Activated CD8-positive, alpha-beta T cell treated with anti-CD3 and anti-CD28 coated beads, Interleukin-2, amount 10 ng/mL, durations not matched to agents 7 days and 5 days (primary cell): ENCODE measurements at places on chromosomes 1 and 21. TPM values are rescaled to one million over a fixed set of nuclear protein-coding genes. Genes with fewer than 3 reads are reported as not detected.

GRCh38 chr1:3429766-3430165, 24.7 kb upstream of the ARHGEF16 start:
- no peak for DNase-seq
- H3K4me3 ChIP-seq, result no peak overlapping the region
- H3K36me3 ChIP-seq, result no peaks in the 10 kb centered on the region
- no peaks in the 10 kb centered on the region for H3K27me3 ChIP-seq

- no peaks in the 10 kb centered on the region for H3K4me1 ChIP-seq
- no peak overlapping the region for H3K27ac ChIP-seq
- H3K4me3 ChIP-seq, result no peak overlapping the region
These were observed 248.7 kb upstream of the CXADR start for GRCh38 chr21:17264182-17264581.

DNA sequence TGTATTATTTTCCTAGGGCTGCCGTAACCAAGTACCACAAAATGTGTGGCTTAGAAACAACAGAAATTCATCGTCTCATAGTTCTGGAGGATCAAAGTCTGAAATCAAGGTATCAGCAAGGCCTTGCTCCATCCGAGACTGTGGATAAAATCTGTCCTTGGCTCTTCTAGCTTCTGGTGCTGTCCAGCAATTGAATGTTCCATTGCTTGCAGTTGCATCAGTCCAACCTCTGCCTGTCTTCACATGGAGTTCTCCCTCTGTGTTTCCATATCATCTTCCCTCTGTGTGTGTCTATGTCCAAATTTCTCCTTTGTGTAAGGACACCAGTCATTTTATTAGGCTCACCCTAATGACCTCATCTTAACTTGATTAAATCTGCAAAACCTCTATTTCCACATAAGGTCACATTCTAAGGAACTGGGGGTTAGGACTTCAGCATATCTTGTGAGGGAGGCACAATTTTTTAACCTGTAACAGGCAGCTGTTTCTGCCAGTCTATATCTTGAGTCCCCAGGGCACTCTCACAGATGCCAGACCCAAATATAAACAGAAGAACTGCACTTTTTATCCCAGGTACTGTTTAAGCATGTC, 84.2 kb downstream of the ERG start:
- no peaks in the 10 kb centered on the region for H3K36me3 ChIP-seq
- no peak overlapping the region for H3K27ac ChIP-seq
- peaks cover 2% of the 10 kb centered on the region for H3K27me3 ChIP-seq
- no peak overlapping the region for H3K4me3 ChIP-seq
- no peaks in the 10 kb centered on the region for H3K4me1 ChIP-seq

The TGFB2 gene
- not detected for total RNA-seq

The PTPN7 gene
- 255 TPM for total RNA-seq
